ENCODE measurements at places on chromosomes 5 and 9.

DNA sequence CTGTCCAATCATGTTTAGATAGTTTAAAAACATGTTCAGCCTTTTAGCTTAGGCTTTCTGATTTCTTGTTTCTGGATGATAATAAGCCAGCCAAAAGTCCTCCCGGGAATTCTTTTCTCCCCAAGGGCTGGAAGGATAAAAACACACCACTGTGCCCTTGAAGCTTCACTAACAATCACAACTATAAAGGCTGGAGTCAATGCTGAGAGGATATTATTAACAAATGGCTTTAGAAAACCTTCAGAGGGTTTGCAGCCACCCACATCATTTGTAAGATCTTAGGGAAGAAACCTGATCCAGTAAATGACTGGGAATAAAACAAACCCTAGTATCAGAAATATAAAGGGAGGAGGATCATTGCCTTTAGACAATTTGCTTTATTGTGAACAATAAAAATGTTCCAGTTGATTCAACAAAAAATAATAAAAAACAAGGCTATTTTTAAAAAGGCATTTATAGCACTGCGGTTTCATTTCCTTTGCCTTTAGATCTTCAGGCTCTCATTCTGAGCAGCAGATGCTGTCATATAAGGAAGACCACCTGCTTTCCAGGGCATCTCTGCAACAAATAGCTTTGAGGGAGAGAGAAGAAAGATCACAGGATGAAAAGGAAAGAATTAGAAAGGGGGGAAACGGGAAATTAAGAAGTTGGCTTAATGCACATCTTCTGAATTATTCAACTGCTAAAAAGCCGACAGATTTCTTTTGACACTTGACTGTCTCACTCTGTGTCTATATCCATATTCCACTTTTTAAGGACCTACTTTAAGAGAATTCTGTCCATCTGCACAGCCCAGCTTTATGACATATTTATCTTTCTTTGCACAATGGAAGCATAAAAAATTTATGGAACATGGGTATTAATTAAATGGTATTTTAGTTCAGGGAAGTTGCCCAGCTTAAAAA is 277.2 kb upstream of the SLC24A2 start:
- no peak for DNase-seq

DNA sequence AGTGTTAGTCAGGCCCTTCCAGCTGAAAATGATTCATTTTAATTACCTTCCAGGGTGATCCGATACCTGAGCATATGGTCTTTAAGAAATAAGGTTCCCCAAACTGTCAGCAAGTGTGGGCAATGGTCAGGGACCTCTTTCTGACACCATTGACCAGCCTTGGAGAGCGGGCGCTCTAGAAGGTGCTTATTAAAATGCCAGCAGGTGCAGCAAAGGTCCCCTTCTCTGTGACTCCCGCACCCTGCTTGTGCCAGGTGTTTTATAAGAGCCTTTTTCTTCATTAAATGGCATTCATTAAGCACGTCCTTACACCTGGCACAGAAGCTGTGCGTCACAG is 85.3 kb downstream of the MVB12B start:
- DNase-seq = no peak

- no peak for DNase-seq
Observed at GRCh38 chr5:78638973-78639669, 9.5 kb downstream of the LHFPL2 start.

DNA sequence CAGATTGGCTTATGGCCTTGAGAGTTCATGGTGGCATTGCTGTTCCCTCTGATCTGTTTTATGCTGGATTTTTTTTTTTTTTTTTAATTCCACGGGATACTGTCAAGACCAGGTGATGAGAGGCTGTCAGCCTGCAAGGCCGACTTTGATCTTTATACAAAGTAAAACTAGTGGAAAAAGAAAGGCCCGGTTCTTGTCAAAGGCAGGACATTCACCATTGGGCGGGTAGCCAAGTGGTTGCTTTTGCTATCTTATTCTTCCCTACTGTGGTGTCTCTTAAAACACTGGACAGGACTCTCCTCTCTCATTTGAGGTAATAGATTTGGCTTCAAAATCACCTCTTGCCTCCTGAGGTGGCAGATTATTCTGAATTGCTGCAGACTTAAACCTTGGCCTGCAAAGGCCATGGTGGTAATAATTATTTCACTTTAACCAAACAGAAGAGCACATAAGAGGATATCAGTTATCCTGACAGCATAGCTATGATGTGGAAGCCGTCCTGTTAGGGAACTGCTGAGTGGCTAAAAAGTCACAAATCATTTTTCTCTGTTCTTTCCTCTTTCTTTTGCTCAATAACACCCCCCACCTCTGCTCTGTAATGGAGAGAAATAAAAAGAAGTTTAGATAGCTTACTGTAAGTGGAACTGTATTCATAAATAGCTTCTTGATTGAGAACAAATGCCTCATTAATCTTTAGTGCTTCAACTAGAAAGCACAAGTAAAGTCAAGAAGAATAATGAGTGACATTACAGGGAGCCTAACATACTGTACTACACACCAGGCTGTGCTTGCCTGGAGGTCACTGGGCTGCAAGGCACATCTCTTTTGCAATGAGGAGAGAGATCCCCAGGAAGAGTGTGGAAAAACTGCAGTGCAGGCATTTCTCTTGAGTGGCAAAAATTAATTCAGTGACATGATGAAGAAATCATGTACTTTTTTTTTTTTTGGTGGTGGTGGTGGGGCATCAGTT is 275.6 kb downstream of the KDM4C start:
- DNase-seq = no peak

GRCh38 chr5:146791471-146791870 is 87.1 kb downstream of the PPP2R2B start:
- no peak for DNase-seq

DNA sequence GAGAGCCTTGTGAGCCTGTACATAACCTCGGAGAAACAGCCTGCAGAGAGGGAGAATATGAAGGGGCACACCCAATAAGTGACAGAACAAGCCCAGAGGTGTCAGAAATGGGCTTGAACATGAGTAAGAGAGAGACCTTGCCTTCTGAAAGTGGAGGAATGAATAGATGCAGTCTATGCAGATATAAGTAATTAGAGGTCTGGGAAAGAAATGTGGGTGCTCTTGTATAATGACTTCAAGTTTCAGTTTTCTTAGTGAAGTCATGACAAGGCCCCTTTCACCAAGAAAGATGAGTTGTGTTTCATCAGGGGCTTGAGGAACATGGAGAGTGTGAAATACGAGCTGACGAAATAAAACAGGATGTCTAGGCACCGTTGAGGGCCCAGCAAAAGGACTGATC is 15.1 kb downstream of the GRAMD2B start:
- DNase-seq = peak; percentile 18

DNA sequence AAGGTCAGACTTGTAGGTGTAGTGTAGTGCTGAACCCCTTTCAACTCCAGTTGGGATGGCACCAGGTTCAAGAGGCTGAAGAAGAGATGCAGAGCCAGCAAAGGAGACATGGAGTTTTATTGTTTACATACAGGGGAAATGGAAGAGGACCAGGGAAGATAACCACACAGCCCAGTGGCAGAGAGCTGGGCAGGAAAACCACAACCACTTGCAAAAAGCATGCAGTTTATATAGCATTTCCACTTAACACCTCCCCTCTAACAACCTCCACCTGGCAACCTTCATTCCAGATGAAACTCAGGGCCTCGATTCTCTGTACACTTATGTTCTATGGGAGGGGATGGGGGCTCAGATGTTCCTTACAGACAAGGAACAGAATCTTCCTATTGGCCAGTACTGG is 56.9 kb downstream of the SNX24 start:
- DNase-seq = no peak

GRCh38 chr9:21265421-21266189 is 25.8 kb upstream of the IFNA14 start:
- no peak for DNase-seq

GRCh38 chr5:82882316-82882715 is 194.9 kb downstream of the TMEM167A start:
- no peak for DNase-seq

- DNase-seq = no peak
Observed at GRCh38 chr5:102740515-102740914, 14.6 kb upstream of the PAM start.

Data from stimulated activated CD4-positive, alpha-beta T cell treated with anti-CD3 and anti-CD28 coated beads, Interleukin-4, amount 100 ng/mL, for 24 hours (primary cell).